ENCODE measurements at places on chromosomes 4 and X. TPM values are rescaled to one million over a fixed set of nuclear protein-coding genes. Genes with fewer than 3 reads are reported as not detected.
A peak's percentile ranks its signal among the peaks of the same experiment; 100 is the strongest.

GRCh38 chrX:57565198-57565597 lies 26.6 kb upstream of the ZXDB start:
- DNase-seq: no peak

DNA sequence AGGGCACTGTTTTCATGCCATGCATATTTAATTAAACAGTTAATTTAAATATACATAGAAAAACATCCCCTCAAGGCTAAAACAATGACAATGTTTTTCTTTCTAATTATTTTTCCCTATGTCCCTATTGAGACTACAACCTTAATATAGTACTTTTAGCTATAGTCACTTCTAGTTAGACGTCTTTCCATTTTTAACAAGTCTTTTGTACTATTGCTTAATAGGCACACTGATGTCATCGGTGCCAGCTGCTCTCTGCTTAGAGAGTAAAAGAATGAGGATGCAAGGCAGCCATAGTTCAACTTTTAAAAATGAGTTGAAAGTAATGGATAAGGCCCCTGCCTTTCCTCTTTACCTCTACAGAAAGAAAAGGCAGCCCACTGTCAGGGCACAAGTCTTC lies 191.1 kb downstream of the KCTD8 start:
- DNase-seq: no peak

DNA sequence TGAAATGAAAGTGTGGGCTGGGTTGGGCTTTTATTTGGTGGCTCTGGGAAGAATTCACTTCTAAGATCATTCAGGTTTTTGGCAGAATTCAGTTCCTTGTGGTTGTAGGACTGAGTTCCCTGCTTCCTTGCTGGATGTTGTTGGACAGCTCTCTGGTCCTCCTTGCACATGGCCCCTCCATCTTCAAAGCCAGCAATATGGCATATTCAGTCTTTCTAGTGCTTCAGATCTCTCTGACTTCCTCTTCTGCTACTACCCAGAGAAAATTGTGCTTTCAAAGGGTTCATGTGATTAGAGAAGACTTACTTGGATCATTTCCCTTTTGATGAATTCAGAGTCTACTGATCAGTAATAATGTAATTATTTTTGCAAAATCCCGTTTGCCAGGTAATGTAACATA lies 12.8 kb upstream of the IGFBP7 start:
- DNase-seq: no peak

GRCh38 chr4:76588274-76588673 lies 153.2 kb downstream of the SHROOM3 start:
- no peak for DNase-seq

RPS3A gene
- 2,821 TPM for total RNA-seq

- DNase-seq: peak; percentile 5
Observed at GRCh38 chrX:13598877-13599276, 29.5 kb downstream of the EGFL6 start.

- DNase-seq: peak; percentile 65
Observed at GRCh38 chr4:37603070-37603468, 83.1 kb downstream of the RELL1 start.

BMP15 gene
- total RNA-seq: not detected

GRCh38 chr4:170374770-170375169 lies 285.0 kb upstream of the AADAT start:
- DNase-seq: no peak

GRCh38 chr4:95178938-95179337 lies 369.8 kb downstream of the UNC5C start:
- peak; percentile 63 for DNase-seq

NOCT gene
- 18.6 TPM for total RNA-seq

- DNase-seq: no peak
Observed at GRCh38 chrX:6505960-6506359, 29.0 kb downstream of the VCX3A start.

GRCh38 chr4:128298146-128298758 lies 10.6 kb upstream of the PGRMC2 start:
- no peak for DNase-seq

DNA sequence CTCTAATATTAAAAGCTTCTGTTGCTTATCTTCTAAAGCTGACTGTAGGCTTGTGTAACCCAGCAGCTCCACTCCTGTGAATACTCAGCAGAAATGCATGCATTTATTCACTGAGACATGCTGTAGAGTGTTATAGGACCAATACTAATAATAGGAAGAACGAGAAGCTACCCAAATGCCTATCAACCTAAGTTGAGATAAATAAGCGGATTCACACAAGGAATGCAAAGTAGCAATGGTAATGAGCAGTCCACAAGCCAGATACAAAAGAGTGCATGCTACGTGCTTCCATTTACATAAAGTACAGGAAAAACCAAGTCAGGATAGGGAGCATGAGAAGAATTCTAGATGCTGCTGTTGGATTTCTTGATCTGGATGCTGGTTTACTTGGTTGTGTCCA lies 155.9 kb downstream of the AASDH start:
- no peak for DNase-seq

GRCh38 chr4:73607375-73608033 lies 12.7 kb downstream of the RASSF6 start:
- DNase-seq: peak; percentile 36

DNA sequence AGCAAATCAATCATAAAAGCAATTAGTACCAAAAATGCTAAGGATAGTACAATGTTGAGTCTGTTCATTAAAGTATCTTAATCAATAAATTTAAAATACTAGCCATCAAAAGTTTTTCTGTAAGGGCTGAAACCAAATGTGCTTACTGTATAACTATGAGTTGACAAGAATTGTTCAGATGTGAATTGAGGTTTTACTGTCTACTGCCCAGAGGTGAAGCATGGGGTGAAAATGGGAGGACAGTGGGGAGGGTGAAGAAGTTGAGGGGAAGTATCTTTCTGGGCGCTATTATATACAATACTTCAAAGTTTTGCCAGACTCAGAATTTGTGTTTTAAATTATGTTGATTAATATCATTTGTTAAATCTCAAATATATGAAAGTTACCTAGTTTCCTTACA lies 4.1 kb upstream of the PPBP start:
- DNase-seq: no peak

RHOH gene
- 0.75 TPM for total RNA-seq

- no peak for DNase-seq
Observed at GRCh38 chrX:105753411-105753810, 68.9 kb upstream of the NRK start.

ADAMTS3 gene
- total RNA-seq: 0.23 TPM

TSPAN7 gene
- 0.26 TPM for total RNA-seq

- DNase-seq: no peak
Observed at GRCh38 chr4:26080870-26081628, 167.0 kb downstream of the SMIM20 start.

GLRA2 gene
- total RNA-seq: not detected

STS gene
- total RNA-seq: 7.9 TPM

GRCh38 chrX:30649859-30650258 lies 3.4 kb upstream of the GK start:
- no peak for DNase-seq

- DNase-seq: no peak
Observed at GRCh38 chr4:93384887-93385286, 443.7 kb upstream of the ATOH1 start.

C4orf17 gene
- total RNA-seq: not detected

DNA sequence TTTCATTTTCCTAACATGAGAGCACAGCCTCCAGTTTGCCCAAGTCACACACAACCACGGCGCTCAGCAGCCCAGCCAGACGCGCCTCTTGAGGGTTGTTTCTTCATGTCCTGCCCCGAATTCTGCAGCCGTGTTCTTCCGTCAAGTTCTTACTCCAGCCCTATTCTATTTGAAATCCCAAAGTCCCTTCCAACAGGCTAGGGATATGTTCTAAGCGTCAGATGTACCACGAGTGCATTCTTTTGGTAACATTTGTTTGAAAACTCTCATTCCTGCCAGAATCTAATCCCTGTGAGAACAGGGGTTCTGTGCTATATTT lies 23.1 kb downstream of the ACSL1 start:
- DNase-seq: peak; percentile 38

MAGEA12 gene
- not detected for total RNA-seq

- DNase-seq: no peak
Observed at GRCh38 chr4:2172627-2173231, 69.2 kb downstream of the HAUS3 start.

DNAAF6 gene
- not detected for total RNA-seq
